ENCODE measurements at places on chromosomes 4 and X. TPM values are rescaled to one million over a fixed set of nuclear protein-coding genes. Genes with fewer than 3 reads are reported as not detected.
A peak's percentile ranks its signal among the peaks of the same experiment; 100 is the strongest.

DNA sequence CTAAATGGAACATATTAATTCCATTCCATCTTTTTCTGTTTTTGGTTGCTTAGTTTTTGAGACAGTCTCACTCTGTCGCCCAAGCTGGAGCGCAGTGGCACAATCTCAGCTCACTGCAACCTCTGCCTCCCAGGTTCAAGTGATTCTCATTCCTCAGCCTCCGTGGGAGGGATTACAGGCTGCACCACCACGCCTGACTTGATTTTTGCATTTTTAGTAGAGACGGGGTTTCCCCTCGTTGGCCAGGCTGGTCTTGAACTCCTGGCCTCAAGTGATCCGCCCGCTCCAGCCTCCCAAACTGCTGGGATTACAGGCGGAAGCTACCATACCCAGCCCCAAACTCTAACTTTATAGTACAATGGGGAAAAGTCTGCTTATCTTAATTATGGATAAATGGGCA, 11.2 kb downstream of the HNRNPD start:
- no peak for DNase-seq

USP17L15 gene
- total RNA-seq = not detected

- no peak for DNase-seq
These were observed 832 bp upstream of the EVC2 start for GRCh38 chr4:5709207-5709575.

DCX gene
- total RNA-seq = 171 TPM

SPANXN4 gene
- total RNA-seq = not detected

GRCh38 chr4:18389115-18389514, 367.6 kb upstream of the LCORL start:
- no peak for DNase-seq

- no peak for DNase-seq
These were observed 81.3 kb downstream of the STOX2 start for GRCh38 chr4:183986291-183986970.

DNA sequence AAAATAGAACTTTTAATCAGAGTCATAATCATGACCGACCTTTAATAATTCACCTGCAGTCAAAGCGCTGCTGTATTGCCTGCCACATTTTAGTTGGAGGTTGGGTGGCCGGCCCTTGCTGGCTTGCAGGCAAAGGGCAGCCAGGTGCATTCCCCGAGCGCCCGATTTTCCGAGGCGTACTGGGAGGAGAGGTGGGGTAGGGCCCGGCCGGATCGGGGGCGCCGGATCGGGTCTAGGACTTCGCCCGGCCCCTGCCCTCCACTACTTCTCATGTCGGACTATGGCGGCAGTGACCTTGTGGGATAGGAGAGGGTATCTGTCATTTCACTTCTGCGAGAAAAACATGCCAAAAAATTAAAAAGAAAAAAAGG, 2.5 kb upstream of the RS1 start:
- peak; percentile 12 for DNase-seq

EGF gene
- 0.47 TPM for total RNA-seq

TLR6 gene
- 0.89 TPM for total RNA-seq

DNA sequence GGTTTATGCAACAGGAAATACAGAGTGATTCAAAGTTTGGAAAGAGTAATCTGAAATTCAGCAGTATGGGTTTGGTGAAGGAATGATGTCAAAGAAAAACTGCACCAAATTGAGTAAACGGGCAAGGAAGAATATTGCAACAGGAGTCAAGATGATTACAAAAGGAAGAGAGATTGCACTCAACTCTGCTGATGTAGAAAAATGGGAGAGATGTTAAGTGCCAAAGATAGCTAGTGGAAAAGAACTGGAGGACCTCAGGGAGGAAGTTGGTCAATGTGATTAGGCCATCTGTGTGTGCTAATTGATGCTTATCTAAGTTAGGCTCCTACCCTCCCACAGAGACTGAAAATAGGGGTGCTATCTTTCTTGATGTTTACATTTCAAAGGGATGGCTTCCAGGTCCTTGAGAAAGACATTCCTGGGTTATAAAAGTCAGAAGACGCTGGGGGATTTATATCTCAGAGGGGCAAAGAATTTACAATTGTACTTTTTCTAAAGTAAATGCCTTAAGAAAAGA, 167.4 kb upstream of the FAM47A start:
- no peak for DNase-seq

MBNL3 gene
- 9.7 TPM for total RNA-seq

- no peak for DNase-seq
These were observed 103.5 kb upstream of the PPARGC1A start for GRCh38 chr4:23993373-23993772.

DNA sequence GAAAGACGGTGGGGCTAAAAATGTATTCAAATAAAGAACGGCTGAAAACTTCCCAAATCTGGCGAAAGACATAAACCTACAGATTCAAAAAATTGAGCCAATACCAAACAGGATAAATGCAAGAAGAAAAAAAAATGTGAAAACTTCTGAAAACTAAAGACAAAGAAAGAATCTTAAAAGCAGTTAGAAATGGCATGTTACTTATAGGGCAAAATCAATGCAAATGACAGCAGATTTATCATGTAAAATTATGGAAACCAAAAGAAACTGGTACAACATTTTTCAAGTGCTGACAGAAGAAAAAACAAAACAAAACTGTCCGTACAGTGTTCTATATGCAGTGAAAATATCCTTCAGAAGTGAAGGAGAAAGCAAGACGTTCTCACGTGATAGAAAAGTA, 239.0 kb downstream of the PDGFC start:
- no peak for DNase-seq

SORBS2 gene
- total RNA-seq = 92.6 TPM

DNA sequence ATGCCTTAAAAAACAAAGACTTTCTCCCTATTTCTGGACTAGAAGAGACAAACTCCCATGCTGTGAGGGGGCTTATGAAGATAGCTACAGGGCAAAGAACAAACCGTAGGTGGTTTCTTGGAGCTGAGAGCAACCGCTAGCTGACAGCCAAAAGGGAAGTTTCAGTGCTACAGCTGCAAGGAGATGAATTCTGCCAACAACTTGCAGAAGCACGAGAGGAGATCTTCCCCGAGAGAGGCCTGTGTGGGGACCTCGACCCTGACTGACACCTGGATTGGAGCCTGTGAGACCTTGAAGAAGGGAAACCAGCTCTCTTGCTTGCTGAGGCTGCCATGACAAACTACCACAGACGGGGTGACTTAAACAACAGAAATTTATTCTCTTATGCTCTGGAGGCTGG, 183.8 kb upstream of the VCX3A start:
- DNase-seq = no peak

GRCh38 chr4:13605330-13605729, 22.2 kb downstream of the BOD1L1 start:
- DNase-seq = no peak

- DNase-seq = no peak
These were observed 5.1 kb downstream of the AFF1 start for GRCh38 chr4:86939729-86940575.

- no peak for DNase-seq
These were observed 11.4 kb upstream of the NYX start for GRCh38 chrX:41435708-41436107.

DNA sequence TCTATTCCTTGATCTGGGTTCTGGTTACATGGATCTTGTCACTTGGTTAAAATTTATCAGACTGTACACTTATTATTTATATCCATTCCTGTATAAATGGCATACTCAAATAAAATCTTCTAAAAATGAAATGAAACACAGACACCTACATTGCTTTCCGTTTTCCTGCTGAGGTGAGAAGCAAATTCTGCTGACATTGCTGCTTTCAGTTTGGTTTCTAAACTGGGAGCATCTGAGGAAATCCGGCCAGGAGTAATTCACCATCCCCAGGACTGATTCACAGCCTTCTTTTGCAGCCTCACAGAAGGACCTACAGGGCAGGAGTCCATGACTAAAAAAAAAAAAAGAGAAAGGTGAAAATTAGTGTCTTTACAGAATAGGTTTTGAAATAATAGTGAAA, 93.6 kb downstream of the CORIN start:
- no peak for DNase-seq

PNMA6F gene
- total RNA-seq = not detected

DNA sequence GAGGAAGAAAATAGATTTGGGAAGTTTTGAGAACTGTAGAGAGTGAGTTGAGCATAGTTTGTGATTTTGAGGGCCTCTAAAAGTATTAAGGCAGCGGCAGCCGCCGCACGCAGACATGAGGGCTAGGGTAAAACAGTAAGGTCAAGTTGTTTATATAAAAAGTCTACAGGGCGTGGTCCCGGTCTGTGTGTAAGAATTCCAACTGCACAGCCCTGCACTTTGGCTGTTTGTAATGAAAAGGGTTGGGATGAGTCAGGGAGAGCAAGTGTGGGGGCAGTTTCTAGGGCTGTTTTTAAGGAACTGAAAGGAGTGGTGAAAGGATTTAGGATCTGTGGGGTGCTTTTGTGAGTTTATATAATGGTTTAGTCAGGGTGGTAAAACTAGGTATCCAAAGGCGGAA, 55.0 kb downstream of the BEX3 start:
- no peak for DNase-seq

SMIM10L2A gene
- 9.5 TPM for total RNA-seq

P2RY8 gene
- total RNA-seq = not detected

GRCh38 chrX:111490688-111491087, 20.8 kb upstream of the SERTM2 start:
- no peak for DNase-seq

SATL1 gene
- total RNA-seq = 0.51 TPM

DNA sequence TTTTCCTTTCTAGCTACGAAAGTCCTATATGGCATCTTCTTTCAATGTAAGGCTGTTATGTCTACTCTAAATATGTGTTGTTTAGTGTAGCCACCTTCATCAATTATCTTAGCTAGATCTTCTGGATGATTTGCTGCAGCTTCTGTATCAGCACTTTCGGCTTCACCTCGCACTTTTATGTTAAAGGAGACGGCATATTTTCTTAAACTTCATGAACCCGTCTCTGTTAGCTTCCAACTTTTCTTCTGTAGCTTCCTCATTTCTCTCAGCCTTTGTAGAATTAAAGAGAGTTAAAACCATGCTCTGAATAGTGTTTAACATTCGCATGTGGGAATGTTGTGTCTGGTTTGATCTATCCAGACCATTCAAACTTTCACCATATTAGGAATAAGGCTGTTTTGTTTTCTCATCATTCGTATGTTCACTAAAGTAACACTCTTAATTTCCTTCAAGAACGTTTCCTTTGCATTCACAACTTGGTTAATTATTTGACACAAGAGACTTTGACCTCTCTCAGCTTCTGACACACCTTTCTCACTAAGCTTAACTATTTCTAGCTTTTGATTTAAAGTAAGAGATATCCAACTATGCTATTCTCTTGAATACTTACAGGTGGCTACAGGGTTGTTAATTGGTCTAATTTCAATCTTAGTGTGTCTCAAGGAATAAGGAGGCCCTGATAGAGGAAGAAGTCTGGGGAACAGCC, 476.8 kb downstream of the GABRG1 start:
- no peak for DNase-seq

GRCh38 chr4:139581096-139581495, 25.1 kb upstream of the SETD7 start:
- DNase-seq = no peak

- no peak for DNase-seq
These were observed 465.4 kb upstream of the GRID2 start for GRCh38 chr4:91838181-91838861.

DNA sequence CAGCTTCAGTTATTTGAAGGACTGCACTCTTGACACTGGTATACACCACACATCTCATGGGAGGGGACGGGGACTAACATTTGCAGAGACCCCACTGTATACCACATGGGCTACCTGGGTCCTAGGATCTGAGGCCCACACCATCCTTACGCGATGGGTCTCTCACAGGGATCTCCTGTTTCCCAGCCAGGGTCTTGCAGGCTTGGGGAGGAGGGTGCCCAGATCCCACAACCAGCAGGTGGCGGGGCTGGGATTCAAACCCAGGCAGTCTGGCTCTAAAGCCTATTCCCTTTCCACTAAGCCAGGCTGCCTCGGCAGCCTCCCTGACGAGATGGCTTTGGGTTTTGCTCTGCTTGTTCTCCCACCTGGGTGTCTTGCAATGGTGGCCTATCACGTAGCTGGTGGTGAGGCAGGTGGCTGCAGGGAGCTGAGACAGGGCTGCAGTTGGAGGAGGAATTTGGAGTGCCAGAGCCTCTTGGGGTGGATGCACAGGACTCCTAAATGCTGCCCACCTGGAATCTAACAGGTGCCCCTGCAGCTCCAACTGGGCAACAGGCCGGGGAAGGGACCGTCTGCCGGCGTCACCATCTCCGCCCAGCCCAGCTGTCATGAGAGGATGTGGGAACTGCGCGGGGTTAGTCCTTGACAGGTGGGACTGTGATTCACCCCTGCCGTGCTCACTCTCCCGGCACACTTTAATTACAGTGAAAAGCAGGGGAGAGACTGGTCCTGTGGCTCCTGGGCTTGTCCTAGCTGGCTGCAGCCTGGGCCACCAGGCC, 110.7 kb downstream of the PSAPL1 start:
- DNase-seq = no peak

- no peak for DNase-seq
These were observed 156.9 kb downstream of the NKX6-1 start for GRCh38 chr4:84342161-84342560.

NPNT gene
- total RNA-seq = 6.5 TPM

- no peak for DNase-seq
These were observed 18.8 kb upstream of the C4orf36 start for GRCh38 chr4:86910820-86911684.

MAMLD1 gene
- 4.4 TPM for total RNA-seq

DNA sequence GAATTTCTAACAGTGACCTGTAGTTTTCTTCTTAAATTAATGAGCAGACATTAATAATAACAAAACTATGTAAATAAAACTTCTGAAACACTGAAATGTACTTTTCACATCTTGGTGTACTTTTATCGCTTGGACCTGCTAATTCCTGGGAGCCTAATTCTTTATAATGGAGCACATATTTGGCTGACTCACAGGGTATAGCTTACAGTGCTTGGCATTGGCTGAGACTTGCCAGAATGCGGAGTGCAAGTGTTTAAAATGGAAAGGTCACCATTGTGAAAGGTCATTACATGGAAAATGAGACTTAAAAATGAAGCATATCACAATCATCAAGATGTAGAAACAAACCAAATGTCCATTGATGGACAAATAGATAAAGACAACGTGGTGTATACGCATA, 137.3 kb upstream of the PDLIM3 start:
- DNase-seq = no peak
